ENCODE measurements at places on chromosomes 1 and 21.
A peak's percentile ranks its signal among the peaks of the same experiment; 100 is the strongest.

DNA sequence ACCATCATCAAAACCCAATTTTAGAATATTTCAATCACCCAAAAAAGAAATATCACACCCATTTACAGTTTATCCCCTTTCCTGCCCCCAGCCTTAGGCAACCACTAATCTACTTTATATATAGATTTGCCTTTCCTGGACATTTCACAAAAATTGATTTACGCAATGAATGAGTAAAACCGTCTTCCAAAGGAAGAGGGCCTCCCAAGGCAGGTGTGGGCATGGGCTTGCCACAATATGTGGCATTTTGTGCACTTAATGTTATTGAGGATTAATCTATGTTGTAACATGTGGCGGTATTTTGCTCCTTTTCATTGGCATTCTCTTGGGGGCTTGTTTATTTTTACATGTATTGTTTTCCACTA lies 11.8 kb upstream of the BMP8B start:
- DNase-seq: no peak

- DNase-seq: no peak
These were observed 178.4 kb downstream of the USP25 start for GRCh38 chr21:15908187-15908586.

DNA sequence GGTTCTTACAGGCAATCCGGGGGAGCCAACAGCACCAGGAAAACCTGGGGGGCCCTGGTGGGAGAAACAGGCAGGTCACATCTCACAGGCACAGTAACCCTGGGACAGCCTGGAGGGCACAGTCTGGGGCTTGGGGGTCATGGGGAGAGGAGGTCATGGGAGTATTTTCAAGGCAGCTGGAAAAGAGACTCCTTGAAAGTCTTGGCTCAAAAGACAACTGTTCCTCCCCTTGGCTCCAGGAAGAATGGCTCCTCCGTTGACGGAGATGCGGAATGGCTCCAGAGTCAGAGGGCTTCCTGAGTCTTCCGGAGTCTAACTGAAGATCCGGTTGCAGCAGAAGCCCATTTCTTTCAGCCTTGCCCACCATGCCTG lies 25.9 kb upstream of the PEF1 start:
- no peak for DNase-seq

DNA sequence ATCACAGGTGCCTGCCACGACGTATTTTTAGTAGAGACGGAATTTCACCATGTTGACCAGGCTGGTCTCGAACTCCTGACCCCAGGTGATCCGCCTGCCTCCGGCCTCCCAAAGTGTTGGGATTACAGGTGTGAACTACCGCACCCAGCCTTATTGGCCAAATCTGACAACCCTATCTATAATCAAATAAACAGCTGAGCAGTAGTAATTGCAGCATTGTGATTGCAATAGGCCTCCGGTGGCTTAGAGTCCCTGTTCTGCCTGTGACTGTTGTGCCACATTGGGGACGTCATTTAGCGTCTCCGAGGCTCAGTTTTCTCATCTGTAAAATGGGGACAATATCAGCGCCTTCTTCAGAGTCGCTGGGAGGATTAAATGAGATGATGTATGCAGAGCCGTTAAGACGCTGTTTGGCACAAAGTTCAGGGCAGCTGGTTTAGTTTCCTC lies 569 bp upstream of the CAPN2 start:
- no peak for DNase-seq

DNA sequence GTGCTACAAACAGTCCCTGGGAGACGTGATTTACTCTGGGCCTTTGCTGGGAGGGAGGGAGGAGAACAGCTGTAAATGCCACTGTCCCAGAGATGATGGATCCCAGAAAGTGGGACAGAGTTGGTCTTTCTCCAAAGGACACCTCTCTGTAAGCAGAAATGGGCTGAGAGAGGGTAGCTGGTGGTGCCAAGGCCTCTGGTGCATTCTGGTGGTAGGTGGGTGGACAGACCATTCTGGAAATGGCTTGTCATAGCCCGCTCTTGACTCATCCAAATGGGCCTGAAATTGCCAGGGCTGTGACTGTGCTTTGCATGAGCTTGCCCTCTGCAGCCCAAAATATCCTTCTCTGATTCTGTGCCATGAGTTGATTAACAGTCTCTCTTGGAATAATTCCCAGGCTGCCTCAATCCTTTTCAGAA lies 36.1 kb downstream of the CCDC185 start:
- DNase-seq: no peak

DNA sequence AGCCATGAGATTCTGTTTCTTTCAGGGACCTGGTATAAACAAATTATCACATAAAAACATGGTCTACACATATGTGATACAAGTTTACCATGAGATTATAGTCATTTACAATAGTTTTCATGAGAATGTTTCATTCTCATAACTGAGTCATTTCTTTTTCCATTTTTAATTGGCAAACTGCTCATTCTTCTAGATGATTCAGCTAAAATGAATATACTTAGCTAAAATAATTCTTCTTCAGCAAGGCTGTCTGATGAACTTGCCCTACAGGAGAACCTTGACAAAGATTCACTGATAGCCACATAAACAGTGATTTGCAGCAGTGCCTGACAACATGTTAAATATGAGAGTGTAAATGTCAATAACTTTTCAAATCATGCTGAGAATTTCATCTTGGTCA lies 253.2 kb downstream of the FMN2 start:
- DNase-seq: no peak

GRCh38 chr1:117630423-117630998 lies 24.7 kb downstream of the TENT5C start:
- DNase-seq: no peak

DNA sequence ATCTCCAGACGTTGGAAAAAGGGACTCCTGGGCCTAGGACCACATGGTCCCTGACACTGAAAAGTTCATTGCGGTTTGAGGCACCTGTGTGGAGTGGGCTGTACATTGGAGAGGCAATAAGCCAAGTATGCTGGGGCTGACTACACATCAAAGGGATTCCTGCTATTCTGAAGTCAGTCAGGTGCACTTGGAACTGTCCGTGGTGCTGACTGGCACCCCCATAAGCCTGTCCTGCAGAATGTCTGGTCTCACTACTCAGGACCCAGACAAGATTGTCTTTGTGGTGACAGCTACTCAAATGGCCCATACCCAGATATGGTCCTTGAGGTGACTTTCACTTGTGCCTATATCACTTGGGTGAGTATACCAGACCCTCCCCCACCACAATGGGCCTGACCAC lies 150.6 kb downstream of the RWDD3 start:
- DNase-seq: peak; percentile 5

DNA sequence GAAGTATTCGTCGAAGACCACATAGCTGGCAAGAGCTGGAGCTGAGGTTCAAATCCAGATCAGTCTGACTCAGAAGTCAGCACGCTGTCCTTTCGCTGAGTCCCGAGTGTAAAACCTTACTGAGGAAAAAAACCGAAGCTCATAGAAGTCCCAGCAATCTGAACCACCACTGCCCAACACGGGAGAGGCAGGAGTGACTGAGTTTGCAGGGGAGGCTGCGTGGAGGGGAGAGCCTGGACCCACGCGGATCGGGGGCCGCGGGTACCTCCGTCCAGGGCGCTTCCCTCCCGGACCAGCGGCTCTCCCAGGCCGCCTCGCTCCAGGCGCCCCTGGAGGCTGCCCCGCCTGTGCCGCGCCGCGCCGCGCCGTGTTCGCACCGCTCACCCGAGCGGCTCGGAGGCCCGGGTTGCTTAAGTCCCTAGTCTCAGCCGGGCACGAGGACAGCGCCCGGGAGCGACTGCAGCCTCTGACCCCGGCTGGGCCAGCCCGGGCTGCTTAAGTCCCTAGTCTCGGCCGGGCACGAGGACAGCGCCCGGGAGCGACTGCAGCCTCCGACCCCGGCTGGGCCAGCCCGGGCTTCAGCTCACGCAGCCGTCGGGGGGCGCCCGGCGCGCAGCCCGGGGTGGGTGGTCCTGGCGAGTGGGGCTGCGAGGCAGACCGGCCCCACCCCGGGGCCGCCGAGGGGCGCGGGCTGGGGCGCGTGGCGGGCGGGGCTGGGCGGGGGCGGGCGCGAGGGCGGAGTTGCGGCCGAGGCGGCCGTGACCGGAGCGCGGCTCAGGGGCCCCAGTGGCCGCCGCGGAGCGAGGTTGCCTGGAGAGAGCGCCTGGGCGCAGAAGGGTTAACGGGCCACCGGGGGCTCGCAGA lies at the start of gene ADAMTSL4:
Gene ADAMTSL4 (plus strand): TSS at position 777 of the 864 bp plus-strand sequence. CDS start 2,881 bp downstream, outside the sequence.
- DNase-seq: no peak

- no peak for DNase-seq
These were observed 15.8 kb upstream of the RGS13 start for GRCh38 chr1:192620071-192620635.

- DNase-seq: no peak
These were observed 5.9 kb downstream of the VSIG8 start for GRCh38 chr1:159856576-159856975.

DNA sequence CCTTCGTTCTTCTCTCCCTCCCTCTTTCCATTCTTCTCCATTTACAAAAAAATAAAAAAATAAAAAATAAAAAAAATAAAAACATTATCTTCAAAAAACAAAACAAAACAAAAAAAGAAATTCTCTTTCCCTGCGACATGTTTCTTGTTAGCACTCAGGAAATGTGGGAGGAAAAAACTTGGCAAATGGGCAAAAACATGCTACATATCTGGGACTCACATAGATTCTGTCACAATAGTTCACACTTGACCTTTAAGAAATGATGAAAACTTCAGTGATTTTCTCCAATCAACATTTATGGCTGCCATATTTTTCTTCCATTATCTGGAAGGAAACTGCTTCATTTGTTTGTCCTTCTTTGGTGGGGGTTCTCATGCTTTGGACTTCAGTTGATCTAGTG lies 109.3 kb downstream of the PRKAB2 start:
- DNase-seq: no peak

DNA sequence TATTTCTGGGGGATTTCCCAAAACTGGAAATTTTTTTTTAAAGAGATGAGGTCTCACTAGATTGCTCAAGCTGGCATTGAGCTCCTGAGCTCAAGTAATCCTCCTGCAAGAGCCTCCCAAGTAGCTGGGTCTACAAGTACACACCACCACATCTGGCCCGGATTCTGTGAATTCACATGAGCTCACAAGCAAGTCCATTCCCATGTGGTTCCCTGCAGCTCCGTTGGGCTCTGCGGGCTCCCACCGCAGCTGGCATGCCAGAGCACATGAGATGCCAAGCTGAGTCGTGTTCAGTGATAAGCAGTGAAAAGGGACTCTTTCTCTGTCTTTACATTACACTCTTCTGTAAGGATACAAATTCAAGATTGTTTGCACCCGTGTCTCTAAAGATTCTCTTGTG lies 21.9 kb upstream of the TTF2 start:
- DNase-seq: no peak

DNA sequence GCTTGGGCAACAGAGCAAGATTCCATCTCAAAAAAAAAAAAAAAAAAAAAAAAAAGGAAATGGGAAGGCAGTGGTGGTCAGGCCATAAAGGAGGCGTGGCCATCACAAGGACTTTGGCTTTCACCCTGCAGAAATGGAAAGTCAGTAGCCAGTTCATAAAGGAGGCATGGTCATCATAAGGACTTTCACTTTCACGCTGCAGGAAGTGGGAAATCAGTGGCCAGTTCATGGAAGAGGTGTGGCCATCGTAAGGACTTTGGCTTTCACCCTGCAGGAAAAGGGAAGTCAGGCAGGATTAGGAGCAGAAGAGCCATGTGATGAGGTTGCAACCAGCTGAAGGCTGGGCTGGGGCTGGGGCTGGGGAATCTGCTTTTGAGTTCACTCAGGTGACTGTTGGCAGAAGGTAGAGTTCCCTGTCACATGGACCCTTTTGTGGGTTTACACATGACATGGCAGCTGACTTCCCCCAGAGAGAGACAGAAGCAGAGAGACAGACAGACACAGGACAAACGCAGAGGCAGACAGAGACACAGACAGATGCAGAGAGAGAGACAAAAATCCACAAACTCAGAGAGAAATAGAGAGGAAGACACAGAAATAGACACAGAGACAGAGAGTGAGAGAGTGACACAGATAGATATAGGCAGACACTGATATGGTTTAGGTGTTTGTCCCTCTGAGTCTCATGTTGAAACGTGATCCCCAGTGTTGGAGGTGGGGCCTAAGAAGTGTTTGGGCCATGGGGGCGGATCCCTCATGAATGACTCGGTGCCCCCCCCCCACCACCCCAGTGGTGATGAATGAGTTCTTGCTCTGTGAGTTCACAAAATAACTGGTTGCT lies 263.9 kb upstream of the KAZN start:
- DNase-seq: no peak

GRCh38 chr1:180435566-180435965 lies 66.8 kb downstream of the ACBD6 start:
- DNase-seq: no peak

GRCh38 chr21:28111151-28111619 lies 881.5 kb downstream of the LTN1 start:
- no peak for DNase-seq

DNA sequence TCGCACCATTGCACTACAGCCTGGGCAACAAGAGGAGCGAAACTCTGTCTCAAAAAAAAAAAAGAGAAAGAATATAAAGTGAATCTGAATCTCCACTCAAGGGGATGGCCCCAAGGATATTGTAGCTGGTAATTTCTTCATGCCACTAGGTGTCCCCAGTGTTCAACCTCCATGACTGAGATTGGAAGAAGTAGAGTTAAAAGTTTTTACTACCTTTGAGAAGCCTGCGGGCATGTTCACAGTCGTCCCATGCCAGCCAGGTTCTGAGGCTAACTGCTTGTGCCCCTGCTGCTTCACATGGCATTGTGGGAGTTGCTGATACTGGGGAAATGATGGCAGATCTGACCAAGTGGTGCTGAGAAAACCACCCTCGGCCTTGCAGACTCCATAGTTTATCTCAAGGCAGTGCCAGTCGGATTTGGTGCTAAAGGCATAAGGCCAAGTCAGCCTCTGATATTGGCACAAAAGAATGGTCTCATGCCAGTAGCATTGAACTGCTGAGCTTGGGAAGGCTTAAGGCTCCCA lies 10.8 kb upstream of the SHISA4 start:
- no peak for DNase-seq

DNA sequence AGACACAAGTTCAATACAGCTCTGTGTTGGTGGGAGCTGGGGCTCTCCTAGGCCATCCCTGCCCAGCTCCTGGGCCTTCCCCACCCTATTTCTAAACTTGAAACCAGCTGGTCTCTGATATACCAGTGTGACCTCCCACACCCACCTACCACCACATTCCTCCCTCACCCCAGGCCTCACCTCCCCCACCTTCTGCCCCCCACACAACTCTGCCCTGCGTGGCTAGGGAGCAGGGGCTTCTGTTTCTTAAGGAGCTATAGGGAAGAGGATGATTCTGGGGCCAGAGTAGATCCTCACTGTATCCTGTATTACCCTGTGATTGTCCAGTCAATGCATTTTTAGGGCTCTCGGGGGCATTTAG lies 16.5 kb downstream of the NES start:
- DNase-seq: no peak

GRCh38 chr21:26836528-26836927 lies 8.7 kb downstream of the ADAMTS1 start:
- no peak for DNase-seq

DNA sequence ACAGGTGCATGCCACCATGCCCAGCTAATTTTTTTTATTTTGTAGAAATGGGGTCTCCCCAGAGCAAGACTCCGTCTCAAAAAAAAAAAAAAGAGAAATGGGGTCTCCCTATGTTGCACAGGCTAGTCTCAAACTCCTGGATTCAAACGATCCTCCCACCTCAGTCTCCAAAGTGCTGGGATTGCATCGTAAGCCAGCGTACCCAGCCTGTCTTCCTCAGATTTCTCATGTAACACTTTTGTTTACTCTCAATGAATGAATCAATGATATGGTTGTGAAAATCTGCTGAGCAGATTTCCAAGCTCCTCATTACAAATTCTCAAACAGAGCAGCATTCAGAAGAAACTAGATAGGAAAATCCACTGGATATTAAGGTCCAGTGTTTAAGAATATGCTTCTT lies 6.6 kb downstream of the CMPK1 start:
- no peak for DNase-seq
